Cortex of kidney (tissue), 1 donor: ENCODE measurements at places on chromosomes 7 and 10.

GRCh38 chr10:33799944-33800323 lies 465.5 kb upstream of the NRP1 start:
- no peak for DNase-seq

DNA sequence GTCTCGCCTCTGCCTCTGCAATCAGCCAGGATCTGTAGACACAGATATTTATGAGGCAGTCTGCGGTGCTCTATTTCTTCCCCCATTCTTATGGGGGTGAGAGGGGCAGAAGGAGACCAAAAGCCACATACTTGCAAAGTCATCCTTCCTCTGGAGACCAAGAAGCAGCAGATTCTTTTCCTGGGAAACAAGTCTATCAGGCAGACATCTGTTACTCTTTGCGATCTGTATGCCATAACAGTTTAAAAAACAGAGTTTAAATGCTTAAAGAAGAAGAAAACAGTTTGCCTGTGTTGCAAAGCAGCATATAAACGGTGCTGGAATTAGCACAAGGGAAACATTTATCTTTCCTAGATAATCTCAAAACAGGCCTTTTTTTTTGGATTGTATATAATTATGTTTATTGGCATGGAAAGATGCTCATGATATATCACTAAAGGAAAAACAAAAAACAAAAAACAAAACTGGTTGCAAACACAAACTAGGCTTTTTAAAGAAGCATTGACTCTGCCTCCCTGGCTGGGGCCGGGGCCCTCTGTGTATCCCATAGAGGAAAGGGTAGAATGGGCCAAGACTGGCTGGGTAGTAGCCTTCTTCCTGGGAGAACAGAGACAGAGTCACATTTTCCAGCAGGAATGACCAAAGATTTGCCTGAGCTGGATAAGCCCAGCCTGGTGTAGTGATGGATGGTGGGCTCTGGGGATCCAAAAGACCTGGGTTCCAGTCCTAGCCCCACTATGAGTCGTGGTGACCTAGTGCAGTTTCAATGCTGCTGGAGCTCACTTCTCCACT lies 50.4 kb downstream of the RGS10 start:
- no peak for DNase-seq

GRCh38 chr7:112212571-112212970 lies 6.1 kb downstream of the ZNF277 start:
- DNase-seq, result no peak

- no peak for DNase-seq
Observed at GRCh38 chr10:13684806-13685482, 98.2 kb downstream of the PRPF18 start.

GRCh38 chr10:44865289-44865671 lies 45.9 kb upstream of the TMEM72 start:
- no peak for DNase-seq

DNA sequence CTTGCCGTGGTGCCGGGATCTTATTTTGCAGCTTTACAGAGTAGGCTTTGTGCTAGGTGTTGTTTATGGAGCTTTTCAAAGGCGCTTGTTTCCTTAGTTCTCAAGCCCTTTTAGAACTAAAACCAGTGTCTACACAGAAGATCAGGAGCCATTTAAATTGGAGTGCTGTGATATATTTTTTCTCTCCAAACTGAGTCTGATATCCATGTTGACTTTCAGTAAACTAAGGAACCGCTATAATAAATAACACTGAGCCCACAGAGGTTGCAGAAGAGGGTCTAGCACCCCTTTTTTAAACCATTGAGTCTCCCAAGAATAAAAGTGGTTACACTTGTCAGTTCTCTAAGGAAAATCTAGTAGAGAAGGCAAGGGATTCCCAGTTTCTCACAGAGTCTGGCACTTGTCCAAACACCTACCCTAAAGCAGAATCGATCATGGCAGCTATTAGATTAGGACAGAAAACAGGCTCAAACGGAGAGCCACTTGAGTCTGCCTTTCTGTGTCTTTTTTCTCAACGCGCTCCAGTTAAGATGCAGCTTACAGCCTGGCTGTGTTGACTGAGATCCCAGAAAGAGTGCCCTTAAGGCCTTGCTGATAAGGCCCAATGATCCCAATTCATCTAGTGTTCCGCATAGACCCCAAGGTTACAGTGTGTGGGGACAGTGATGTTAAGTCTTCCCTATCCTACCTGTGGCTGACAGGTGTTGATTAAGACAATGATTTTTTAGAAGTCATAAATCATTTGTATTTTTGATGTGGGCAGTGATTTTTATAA lies 804 bp downstream of the TMEM106B start:
- no peak for DNase-seq

GRCh38 chr7:37193087-37193774 lies 255.4 kb downstream of the ELMO1 start:
- DNase-seq, result no peak

GRCh38 chr7:81690251-81690650 lies 79.6 kb downstream of the HGF start:
- no peak for DNase-seq

GRCh38 chr10:76133597-76134255 lies 702.3 kb downstream of the LRMDA start:
- no peak for DNase-seq

GRCh38 chr10:8211631-8212030 lies 157.1 kb downstream of the GATA3 start:
- DNase-seq, result no peak

GRCh38 chr10:131445623-131446022 lies 134.1 kb upstream of the TCERG1L start:
- DNase-seq, result no peak

DNA sequence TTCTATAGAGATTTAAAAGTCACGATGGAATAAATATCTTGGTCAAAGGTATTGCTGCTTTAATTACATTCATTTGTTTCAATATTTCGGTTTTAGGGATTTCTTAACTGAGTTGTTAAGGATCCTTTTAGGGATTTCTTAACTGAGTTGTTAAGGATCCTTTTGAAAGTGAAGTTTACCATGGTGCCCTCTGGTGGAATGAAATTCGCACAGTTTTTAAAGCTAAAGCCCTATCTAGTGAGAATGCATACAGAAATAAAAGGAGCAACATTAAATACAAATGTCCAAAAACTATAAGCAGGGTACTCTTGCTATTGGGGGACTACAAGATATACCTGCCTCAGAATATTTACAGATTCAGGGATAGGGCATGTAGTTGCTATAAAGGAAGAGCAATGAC lies 193.7 kb downstream of the RNLS start:
- DNase-seq, result no peak

DNA sequence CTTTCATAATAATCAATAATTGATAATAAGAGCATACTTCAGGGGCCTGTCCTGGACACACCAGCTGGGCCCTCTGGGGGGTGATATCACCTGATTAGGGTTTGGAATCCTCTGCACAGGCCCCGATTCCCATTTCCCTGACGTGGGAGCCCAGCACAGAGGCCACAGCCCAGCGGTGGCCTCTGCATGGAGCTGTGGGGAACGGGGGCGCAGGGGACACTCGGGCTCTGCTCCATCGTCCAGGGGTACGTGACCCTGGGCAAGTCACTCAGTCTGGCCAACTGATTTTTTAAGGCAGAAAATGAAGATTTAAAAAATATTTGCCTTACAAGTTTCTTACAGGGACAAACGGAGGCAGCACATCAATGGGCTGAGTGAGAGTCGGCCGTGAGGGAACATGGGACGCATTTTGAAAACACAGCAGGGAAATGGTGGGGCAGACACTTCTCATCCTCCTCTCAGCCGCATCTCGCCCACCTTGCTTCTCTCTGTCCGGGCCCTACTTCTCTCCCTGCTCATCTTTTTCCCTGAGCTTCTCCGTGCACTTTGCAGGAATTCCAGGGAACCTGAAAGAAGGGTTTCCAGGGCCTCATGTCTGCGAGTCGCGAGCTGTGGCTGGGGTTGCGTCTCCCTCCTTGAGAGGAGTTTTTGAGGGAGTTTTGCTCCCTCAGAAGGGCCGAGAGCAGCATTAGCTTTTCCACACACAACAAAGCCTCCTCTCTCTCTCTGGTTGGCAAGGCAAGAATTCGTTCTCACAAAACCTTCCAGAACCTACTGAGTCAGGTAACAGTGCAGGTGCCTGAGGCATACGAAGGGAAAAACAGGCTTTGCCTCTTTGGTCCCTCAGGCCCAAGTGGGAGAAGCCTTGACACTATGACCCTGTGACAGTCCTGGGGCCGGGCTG lies 312.0 kb downstream of the WDR37 start:
- DNase-seq, result no peak

- no peak for DNase-seq
Observed at GRCh38 chr10:28684157-28684985, 7.0 kb downstream of the BAMBI start.
